ENCODE measurements at places on chromosomes 1 and 21. TPM values are rescaled to one million over a fixed set of nuclear protein-coding genes. Genes with fewer than 3 reads are reported as not detected.

Gene GBP2
- 91.8 TPM for total RNA-seq

Gene KRTAP19-7
- total RNA-seq, result not detected

Gene ETV3L
- total RNA-seq, result not detected

Gene ALX3
- not detected for total RNA-seq

Gene CNKSR1
- total RNA-seq, result 3.6 TPM

Gene GADD45A
- total RNA-seq, result 140 TPM

Gene CACNA1E
- total RNA-seq, result not detected

Gene RWDD3
- total RNA-seq, result 14.3 TPM

Gene RNF220
- total RNA-seq, result 77.9 TPM

Gene NBPF11
- 16.1 TPM for total RNA-seq

Gene RGS8
- total RNA-seq, result not detected

Gene CFHR4
- not detected for total RNA-seq

Gene AVPR1B
- not detected for total RNA-seq

Gene IL19
- total RNA-seq, result not detected

Gene PPOX
- 28.6 TPM for total RNA-seq

Gene NOTCH2
- total RNA-seq, result 27.5 TPM

Gene CD5L
- total RNA-seq, result not detected

Gene S100A2
- total RNA-seq, result not detected

Gene LUZP1
- 23.7 TPM for total RNA-seq

Gene GBP4
- 11.7 TPM for total RNA-seq

Gene OR2M3
- total RNA-seq, result not detected

Gene KRTAP10-2
- total RNA-seq, result not detected

Gene SERTAD4
- not detected for total RNA-seq

Gene ADAM30
- not detected for total RNA-seq

Gene KRTAP7-1
- total RNA-seq, result not detected

Gene MROH9
- not detected for total RNA-seq

Gene OR2T29
- not detected for total RNA-seq

Gene ESPN
- total RNA-seq, result 3.9 TPM

Gene GPATCH3
- 32.4 TPM for total RNA-seq

Gene DPT
- total RNA-seq, result not detected

Gene LCE1E
- not detected for total RNA-seq

Gene PAQR7
- 1.5 TPM for total RNA-seq

Gene PTAFR
- 0.53 TPM for total RNA-seq

Gene CLEC20A
- not detected for total RNA-seq

Gene TIAM1
- total RNA-seq, result 39.6 TPM

Gene SLC25A33
- total RNA-seq, result 5.9 TPM

Measured in CD4-positive, alpha-beta T cell (primary cell).